ENCODE measurements at places on chromosomes 2 and 18.
A peak's percentile ranks its signal among the peaks of the same experiment; 100 is the strongest.

GRCh38 chr2:190947141-190947540, 66.5 kb downstream of the GLS start:
- DNase-seq, result no peak

DNA sequence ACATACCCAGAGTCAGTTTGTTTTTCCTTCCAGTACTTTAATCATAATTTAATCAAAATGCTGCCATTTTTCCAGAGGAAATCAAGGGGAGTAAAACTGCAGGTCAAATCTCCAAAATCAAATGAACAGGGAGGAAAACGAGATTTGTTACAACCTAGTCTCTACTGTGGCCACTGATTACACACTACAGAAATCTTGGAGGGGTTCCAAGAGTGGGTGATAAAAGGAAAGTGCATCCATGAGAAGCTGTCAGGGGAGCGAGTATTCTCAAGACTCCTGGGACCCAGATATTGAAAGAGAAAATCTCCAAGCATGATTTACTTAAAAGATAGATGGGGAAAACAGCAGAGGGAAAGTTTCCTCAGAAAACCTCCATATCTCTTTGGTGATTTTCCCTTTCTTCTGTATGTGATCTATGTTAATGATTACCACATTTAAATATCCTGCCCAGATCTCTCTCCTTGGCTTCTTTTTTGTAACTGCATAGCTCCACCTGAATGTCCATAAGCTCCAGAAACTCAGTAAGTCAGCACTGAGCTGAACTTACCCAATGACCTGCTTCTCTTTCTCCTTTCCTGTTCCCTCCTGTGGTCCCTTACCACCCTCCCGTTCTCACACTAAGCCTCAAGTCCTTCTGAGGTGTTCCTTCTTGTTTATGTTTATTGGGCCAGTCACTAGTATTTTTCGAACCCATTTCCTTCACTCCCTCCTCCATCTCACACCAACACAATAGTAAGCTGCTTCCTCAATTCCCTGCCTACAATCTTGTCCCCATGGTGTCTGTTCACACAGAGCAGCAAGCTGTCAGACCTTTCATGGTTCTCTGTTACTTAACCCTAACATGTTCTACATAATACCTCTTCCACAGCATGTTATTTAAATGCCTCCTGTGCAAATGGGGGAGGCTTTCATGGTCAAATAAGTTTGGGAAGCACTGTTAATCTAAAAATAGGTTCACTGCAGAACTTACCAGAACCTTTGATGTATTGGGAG, 73.9 kb upstream of the TWSG1 start:
- DNase-seq, result no peak

- DNase-seq, result no peak
These were observed at the start of gene MAP3K19 for GRCh38 chr2:135047300-135047699. MAP3K19 (minus strand) TSS chr2:135047447; CDS start chr2:135024647, 22,800 bp downstream.

DNA sequence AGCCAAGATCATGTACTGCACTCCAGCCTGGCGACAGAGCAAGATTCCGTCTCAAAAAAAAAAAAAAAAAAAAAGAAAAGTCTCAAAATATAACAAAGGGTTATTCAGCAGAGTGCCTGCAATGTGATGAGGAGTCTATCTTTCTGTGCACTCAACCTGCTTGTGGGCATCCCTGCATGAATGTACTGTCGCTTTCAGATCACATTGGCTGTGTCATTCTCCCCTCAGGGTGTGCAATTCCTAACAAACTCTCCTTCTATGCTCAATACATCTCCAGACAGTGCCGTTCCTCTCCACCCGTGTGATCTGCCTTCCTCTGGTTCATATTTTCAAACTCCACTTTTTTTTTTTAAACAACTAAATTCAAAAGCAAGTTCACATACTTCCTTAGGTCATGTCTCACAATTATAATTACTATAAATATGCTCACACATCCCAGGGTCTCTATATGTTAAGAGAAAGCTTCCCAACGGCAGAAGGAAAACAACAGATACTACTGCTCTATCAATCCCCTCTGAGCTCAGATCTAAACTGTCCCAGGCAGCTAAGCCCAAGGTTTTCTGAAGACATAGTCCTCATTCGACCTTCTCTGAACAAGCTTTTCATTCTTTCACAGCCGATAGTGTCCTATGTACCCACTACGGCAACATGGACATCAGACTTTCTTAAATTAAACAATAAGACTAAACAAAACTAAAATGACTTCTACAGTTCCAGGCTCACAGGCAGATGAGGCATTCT, 35.2 kb downstream of the PTMA start:
- no peak for DNase-seq

DNA sequence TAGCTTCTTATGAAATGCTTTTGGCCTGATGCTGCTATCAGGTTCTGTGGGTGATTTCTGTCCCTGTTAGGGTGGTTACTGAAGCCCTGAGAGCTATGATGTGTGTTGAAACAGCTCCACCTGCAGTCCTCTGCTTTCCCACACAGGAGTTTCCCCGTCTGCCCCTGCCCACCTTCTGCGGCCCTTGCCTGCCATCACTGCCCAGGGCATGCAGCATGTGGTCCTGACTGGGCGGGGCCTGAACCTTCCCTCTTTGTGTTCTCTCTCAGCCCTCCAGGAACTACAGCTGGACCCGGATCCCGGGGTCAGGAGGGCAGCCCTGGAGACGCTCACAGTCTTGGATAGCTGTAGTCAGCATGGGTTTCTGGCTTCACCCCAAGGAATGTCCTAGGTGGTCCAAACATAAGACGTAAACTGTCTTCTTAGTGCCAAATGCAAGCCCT, 21.4 kb downstream of the HJURP start:
- peak; percentile 31 for DNase-seq

- DNase-seq, result no peak
These were observed 68.0 kb upstream of the SMAD7 start for GRCh38 chr18:49018554-49019445.

- DNase-seq, result no peak
These were observed 83.9 kb downstream of the PLCL1 start for GRCh38 chr2:197888321-197888720.

- no peak for DNase-seq
These were observed 147.7 kb downstream of the TGIF1 start for GRCh38 chr18:3597409-3598357.

DNA sequence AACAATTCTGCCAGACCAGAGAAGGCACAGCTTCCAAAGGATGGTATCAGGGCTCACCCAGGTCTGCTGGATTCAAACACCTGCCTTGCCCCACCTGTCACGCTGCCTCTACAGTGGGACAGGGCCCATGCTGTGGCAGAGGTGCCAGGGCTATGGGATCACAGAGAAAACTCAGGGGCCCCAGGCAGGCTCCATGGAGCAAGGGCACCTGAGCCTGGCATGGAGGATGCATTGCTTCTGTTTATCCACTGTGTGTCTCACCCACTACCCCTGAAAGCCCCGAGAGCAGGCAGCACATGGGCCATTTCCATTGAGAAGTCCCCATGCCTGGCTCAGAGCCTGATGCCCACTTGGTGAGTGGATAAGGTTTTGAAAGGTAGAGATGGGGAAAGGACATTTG, 76.0 kb downstream of the TNS1 start:
- DNase-seq, result no peak

GRCh38 chr2:66587216-66587615, 152.3 kb downstream of the MEIS1 start:
- no peak for DNase-seq

- DNase-seq, result peak; percentile 7
These were observed 122.2 kb downstream of the NCOA1 start for GRCh38 chr2:24613154-24613814.

DNA sequence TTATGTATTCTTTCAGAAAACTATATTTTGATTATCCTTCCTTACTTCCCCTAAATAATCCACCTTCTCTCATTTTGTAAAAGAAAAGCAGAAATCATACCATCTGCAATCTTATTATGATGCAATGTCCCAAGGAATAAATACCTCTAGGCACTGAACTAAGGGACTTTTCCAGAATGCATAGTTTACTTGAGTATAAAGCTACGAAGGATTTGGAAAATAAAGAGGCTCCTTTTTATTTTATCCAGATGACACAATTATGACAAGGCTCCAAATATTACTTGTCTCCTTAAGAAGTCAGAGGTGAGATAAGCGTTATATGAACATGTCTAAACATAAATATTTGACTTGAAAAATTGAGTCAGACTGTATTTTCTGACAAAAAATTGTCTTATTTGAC, 72.1 kb downstream of the COL3A1 start:
- no peak for DNase-seq

DNA sequence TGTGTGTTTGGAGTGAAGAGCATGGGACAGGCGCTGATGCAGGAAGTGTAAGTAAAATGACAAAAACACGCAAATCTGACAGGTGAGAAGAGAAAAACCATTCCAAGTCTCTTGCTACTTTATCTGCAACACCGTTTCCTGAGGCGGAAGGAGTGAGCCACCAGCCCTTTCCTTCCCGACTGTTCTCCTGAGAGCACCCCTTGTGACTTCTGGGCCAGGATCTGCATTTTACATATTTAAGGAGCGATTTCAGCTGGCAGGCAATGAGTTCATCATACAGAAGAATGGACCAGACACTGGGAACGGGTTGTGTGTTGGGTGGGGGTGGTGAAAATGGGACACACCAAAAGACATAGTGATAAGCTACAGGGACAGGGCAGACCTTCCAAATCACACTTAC, 277.3 kb downstream of the TGIF1 start:
- DNase-seq, result no peak

DNA sequence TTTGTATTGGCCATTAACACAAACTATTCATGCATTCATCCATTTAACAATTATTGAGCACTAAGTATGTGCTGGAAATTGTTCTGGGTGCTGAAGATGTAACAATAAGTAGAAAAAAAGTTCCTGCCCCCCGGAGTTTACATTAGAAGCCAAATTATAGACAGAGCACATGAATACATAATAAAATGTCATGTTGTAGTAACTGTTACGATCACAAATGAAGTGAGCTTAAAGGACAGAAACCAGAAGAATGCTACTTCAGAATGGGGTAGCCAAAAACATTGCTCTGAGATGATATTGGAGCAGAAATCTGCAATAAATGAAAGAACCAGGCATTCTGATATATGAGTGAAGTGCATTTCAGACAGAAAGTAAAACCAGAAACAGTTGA, 256.0 kb upstream of the SETBP1 start:
- no peak for DNase-seq

- DNase-seq, result no peak
These were observed 25.8 kb downstream of the PLB1 start for GRCh38 chr2:28521663-28522062.

- DNase-seq, result no peak
These were observed 124.7 kb downstream of the CABLES1 start for GRCh38 chr18:23259701-23260681.

DNA sequence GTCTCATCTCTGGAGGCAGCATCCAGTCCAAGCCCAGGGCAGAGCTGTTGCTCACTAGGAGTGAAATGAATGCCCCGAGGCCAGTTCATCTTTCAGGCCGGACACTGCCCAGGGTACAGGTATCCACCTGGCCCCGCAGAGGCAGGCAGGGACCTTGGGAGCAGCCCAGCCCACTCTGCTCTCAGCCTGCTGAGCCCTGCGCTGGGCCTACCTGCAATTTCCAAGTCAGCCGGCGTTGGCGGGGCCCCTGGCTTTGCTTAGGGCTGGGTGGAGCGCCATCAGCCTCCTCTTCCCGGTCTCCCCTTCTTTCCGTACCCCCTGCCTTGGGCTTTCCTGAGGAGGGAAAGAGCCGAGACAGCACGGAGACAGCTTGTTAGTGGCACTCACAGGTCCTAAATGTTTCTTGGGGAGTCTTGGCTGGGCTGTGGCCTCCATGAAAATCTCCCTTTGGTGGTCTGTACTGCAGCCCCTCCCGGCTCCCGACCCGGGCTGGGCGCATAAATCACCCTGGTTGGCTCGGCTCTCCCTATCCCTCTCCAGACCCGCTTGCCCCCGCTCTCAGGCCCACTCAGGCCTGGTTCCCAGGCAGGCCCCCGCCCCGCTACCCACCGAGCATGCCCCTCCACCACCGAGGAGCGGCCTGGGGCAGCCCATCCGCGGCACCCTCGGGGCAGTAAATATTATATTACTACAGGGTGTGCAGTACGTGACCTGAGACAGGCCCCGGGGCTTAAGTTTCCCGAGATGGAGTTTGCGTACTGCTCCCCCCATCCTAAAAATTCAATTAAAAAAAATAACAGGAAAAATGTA, 106.7 kb downstream of the DYSF start:
- DNase-seq, result no peak

GRCh38 chr2:14635391-14635871, 2.9 kb downstream of the LRATD1 start:
- peak; percentile 4 for DNase-seq

DNA sequence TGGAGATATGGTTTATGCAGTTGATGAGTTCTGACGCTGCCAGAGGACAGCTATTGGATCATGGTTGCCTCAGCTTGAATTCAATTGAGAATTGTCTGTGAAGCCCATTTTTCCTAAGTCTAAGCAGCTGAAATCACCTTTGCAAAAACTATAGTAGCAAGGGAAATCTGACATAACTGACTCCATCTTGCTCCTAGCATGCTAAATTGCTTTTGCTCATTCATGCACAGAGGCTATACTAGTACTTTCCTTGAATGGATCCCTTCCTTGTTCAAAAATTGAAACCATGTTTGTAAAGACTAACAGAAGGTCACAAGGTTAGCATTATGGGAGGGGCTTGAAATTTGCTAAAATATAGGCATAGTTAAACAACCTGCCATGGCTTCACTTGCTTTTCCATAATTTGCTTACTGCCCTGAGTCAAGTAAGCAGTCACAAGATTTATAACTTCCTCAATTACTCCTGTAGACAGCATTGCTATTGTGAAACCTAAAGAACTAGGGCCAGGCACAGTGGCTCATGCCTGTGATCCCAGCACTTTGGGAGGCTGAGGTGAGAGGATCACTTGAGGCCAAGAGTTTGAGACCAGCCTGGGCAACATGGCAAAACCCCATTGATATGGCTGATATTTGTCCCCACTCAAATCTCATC, 41.2 kb downstream of the CHRNA1 start:
- no peak for DNase-seq

- DNase-seq, result no peak
These were observed 259.2 kb downstream of the ASXL3 start for GRCh38 chr18:33837191-33837590.

GRCh38 chr2:43047187-43047780, 179.1 kb downstream of the ZFP36L2 start:
- no peak for DNase-seq

GRCh38 chr2:8343031-8343430, 338.8 kb upstream of the ID2 start:
- DNase-seq, result no peak

GRCh38 chr2:119691189-119691588, 12.2 kb downstream of the TMEM177 start:
- no peak for DNase-seq

DNA sequence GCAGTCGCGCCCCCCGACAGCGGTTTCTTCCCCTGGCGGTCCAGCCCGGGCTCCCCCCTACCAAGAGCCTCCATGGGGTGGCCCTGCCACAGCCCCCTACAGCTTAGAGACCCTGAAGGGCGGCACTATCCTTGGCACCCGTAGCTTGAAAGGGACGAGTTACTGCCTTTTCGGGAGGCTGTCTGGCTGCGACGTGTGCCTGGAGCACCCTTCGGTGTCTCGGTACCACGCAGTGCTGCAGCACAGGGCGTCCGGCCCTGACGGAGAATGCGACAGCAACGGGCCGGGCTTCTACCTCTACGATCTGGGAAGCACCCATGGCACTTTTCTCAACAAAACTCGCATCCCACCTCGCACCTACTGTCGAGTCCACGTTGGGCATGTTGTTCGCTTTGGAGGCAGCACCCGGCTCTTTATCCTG, 475 bp downstream of the SLC4A1AP start:
- DNase-seq, result no peak

- DNase-seq, result no peak
These were observed 211.6 kb downstream of the EN1 start for GRCh38 chr2:118635891-118636290.

All from smooth muscle cell of the brain vasculature (primary cell).